ENCODE measurements at places on chromosomes 3 and 15. TPM values are rescaled to one million over a fixed set of nuclear protein-coding genes. Genes with fewer than 3 reads are reported as not detected.

Gene GDPGP1
- total RNA-seq: 3.9 TPM

Gene GOLGA6A
- total RNA-seq: not detected

Gene STX19
- total RNA-seq: not detected

Gene SEMA3B
- total RNA-seq: 4.3 TPM

Gene SLC35G2
- 8.6 TPM for total RNA-seq

DNA sequence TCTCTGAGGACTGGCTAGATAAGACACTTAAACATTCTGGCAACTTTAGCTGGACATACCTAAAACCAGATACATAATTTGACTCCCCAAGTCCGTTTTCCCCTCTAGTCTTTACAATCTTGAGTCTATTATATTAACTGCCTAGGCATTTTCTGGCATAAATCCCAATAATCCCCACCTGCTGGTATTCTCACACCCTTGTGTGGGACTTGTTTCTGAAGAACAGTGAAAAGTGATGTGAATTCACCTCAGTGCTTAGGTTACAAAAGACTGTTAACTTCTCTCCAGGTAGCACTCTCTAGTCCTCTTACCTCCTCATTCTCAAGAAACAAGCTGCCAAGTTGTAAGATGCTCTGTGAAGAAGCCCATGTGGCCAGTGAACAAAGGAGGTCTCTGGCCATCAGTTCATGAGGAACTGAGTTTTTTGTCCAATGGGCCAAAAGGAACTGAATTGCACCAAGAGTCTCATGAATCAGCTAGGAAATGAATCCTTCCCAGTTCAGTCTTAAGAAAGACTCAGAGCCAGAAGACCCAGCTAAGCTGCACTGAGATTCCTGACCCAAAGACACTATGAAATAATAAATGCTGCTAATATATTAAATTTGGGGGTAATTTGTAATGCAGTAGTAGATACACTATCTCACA, 4.1 kb downstream of the OSBPL11 start:
- DNase-seq: peak; percentile 11

DNA sequence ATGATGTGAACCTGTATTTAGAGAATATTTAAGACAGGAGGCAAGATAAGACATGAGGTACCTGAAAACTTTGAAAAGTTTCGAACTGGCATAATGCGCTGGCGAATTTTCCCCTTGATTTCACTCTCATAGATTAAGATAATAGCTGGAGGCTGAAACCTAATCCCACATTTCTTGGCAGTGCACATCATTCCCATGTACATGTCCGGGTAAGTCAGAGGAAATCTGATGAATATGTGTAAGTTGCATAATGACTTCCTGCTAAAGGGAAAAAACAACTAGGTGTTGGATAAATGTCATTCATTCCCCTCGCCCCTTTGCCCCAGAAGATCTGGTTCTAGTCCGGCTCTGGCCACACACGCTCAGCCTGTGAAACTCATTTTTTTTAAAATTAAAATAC, 3.6 kb downstream of the CEP19 start:
- DNase-seq: no peak

Gene HLTF
- total RNA-seq: 39.1 TPM

- DNase-seq: no peak
Observed at GRCh38 chr3:53202331-53203015, 41.5 kb downstream of the PRKCD start.

DNA sequence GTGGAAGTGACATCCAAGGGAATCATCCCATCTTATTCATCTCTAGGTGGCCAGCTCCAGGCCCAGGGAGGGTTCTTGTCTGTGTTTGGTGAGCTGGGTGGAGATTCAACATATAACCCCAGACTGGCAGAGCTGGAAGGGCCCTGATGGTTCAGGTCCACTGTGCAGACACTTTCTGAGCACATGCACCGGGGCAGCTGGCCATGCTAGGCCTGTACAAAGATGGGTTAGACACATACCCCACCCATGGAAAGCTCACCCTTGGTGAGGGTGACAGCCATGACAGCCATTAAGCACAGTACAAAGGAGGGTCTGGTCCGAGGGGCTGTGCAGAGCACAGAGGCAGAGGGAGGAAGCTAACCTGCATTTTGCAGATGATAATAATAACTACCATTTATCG, 100.4 kb downstream of the CORO2B start:
- no peak for DNase-seq

GRCh38 chr3:47092090-47092489, 71.8 kb downstream of the SETD2 start:
- DNase-seq: no peak

- no peak for DNase-seq
Observed at GRCh38 chr3:36302158-36302509, 78.2 kb upstream of the STAC start.

DNA sequence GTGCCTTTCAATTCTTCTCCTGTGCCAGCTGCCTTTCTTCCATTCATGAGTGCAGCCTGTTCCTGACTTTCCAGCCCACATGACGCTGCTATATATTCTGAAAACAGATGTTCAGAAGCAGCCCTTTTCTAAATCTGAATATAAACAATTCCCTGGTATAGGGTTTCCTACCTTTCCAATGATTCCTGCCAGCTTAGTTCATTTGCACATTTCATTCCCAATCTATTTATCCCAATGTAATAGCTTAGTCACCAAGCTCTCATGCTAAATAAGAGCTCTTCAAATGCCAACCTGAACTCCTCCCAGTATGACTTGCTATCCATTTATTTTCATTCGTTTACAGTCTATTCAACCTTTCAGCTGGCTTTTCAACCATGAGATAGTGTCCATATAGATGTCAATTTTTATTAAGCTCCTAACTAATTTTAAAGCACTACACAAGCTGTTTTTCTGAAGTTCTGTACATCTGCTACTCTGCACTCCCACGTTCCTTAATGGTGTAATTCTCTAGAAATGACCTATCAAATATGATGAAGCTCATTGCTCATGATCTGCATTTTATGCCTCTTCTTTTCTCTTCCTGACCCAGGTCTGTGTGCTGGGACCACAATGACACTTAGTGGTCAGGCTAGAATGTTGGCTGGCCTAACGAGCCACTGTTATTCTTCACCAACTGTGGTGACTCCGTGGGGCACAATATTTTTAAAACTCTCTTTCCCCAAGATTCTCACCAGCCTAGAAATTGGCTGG, 605.0 kb upstream of the TBL1XR1 start:
- peak; percentile 61 for DNase-seq

GRCh38 chr15:44289259-44289790, 806 bp downstream of the GOLM2 start:
- DNase-seq: no peak
